NCI-H526 treated with DMSO at 0.1 percent for 48 hours (cell line): ENCODE measurements at places on chromosomes 2 and 18.

GRCh38 chr2:230258483-230258882 lies 32.9 kb downstream of the SP140 start:
- DNase-seq, result no peak

DNA sequence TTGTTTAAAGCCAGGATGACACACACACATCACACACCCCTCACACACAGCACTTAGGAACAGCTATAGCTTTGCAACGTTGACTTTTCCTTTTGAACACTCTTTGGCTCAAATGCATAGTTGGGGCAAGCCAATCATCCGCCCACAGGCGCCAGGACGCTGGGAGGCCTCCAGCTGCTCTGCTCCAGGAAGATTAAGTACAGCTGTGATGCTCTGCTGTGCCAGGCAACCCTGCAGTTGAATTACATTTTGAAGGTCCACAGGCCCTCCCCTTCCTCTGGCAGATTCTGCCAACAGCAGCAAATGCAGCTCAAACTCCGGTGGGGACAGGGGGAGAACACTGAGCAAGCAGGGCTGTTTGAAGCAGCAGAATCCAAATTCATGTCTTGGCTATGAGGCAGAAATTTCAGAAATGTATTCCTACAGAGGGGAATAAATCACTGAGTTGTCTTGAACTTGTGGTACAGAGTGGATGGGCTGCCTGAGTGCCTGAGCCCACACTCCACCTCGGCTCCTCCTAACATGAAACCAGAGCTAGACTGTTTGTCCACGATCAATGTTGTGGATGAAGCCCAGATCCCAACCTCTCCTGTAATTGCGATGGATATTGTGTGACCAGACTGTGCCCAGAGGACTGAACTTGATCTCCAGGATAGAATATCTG lies 86.5 kb upstream of the PPP1CB start:
- no peak for DNase-seq

DNA sequence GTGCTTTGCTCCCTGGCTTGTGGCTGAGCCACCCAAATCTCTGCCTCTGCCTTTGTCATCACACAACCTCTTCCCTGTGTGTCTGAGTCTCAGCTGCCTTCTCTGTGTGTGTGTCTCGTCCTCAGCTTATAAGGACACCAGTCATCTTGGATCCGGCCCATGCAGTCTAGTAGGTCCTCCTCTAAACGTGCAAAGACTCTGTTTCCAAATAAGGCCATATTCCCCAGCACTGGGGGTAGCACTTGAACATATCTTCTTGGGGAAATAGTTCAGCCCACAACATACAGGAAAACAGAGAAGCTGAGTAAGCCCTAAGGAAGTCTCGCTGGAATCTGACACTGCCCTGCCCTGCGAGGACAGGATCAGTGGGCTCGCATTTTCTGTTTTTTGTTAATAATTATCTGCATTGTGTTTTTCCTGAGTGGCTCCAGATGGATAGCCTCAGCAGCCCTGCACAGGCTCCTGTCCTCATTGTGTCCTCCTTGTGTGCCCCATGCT lies 42.1 kb downstream of the MTCL1 start:
- no peak for DNase-seq

GRCh38 chr2:83471655-83472054 lies 987.4 kb downstream of the SUCLG1 start:
- DNase-seq, result no peak

GRCh38 chr2:128345436-128346165 lies 26.9 kb upstream of the HS6ST1 start:
- no peak for DNase-seq

DNA sequence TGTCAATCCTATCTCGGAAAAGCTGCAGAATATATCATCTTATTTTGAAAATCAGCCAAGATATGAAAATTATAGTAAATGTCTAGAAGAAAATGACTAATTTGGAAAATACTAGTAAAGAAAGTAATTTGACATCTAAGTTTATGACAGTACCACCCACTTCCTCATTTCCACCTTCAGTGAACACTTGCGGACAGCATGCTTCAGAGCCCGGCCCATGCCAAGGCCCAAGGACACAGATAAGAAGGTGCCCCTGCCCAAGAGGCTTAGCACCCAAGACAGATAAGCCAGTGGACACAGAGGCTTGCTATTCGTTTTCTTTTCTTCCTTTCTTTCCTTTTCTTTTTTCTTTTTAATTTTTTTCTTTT lies 4.8 kb upstream of the KCNG2 start:
- DNase-seq, result no peak

GRCh38 chr2:259789-260331 lies 4.0 kb downstream of the SH3YL1 start:
- DNase-seq, result no peak

GRCh38 chr2:125596612-125597011 lies 1059.3 kb upstream of the GYPC start:
- DNase-seq, result no peak

- no peak for DNase-seq
Measured at GRCh38 chr2:9318461-9319337, 104.6 kb downstream of the ITGB1BP1 start.

GRCh38 chr2:236754271-236754944 lies 184.8 kb downstream of the ACKR3 start:
- no peak for DNase-seq

GRCh38 chr18:69935319-69936190 lies 12.1 kb downstream of the CD226 start:
- DNase-seq, result no peak

DNA sequence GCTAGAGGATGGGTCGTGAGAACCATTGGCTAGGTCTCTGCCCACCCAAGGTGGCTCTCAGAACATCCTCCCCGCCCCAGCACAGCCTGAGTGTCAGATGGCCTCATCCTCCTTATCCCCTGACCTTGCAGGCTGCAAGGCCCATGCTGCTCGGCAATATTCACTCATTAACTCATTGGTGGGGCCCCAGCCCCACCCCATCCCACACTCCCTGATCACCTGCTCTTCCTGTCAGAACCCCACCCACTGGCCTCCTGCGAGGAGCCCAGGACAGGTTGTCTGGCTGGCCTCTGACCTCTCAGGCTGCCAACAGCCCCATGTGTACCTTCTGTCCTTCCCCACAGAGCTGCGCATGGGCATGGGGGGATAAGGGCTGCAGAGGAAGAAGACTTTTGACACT lies 5.3 kb downstream of the ADCY3 start:
- no peak for DNase-seq

DNA sequence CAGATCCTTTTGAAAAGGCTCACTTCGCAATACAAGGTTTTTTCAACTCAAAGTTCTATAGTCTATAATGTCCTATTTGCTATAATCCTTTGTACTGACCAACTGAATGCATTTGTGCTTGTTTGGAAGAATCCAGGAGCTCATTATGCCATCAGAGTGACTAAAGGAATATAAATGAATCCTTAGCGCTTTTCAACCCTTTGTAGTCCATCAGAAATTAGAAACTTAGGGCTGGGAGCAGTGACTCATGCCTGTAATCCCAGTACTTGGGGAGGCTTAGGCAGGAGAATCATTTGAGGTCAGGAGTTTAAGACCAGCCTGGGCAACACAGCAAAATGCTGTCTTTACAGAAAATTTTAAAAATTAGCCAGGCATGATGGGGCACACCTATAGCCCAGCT lies 330.2 kb upstream of the CHAC2 start:
- no peak for DNase-seq

- no peak for DNase-seq
Measured at GRCh38 chr2:19336781-19337180, 21.6 kb downstream of the OSR1 start.

DNA sequence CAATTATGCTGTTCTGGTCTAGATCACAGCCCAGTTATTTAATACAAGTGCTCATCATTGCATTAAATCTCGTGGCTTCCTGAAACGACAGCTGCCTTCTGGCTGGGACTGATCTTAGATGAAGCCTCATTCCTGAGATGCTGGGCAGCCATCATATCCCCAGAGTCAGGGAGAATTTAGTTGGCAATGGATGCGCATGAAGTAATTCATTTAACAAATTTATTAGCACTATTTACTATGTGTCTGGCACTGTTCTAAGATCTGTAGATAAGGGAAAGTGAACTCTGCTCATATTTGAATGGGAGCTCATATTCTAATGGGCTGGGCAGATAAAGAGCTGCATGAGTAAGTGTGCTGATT lies 244.7 kb downstream of the KCNS3 start:
- peak; percentile 29 for DNase-seq

GRCh38 chr2:36513661-36514060 lies 84.3 kb downstream of the FEZ2 start:
- no peak for DNase-seq

GRCh38 chr2:43025709-43026295 lies 200.6 kb downstream of the ZFP36L2 start:
- no peak for DNase-seq

DNA sequence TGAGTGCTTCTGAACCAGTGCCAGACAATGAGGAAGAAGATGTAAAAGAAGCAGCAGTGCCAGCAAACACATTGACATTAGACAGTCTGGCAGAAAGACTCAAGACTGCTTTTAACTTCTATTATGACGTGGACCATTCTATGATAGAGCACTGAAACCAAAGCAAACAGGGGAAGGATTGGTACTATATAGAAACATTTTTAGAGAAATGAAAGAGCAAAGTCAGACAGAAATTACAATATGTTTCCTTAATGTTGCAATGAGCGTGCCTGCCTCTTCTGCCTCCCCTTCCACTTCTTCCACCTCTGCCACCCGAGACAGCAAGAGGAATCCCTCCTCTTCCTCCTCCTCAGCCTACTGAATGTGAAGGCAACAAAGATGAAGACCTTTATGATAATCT lies 39.7 kb downstream of the DHX57 start:
- no peak for DNase-seq

DNA sequence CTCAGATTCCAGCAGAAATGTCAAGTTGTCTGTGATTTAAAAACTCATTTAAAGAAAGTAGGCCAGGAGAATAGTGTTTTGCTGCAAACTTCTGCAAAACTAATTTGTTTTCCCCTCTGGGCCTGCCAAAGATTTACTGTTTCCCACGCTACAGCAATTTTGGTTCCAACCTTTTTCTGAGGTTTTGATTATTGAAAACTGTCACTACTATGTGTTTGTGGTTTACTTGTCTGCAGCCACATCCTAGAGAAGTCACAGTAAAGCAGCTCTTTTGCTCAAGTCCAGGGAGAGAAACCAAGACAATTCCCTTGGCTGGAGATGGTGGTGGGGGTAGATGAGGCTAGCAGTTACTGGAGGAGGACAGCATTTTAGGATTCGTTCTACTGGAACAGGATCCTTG lies 12.8 kb downstream of the IL1R2 start:
- DNase-seq, result no peak

DNA sequence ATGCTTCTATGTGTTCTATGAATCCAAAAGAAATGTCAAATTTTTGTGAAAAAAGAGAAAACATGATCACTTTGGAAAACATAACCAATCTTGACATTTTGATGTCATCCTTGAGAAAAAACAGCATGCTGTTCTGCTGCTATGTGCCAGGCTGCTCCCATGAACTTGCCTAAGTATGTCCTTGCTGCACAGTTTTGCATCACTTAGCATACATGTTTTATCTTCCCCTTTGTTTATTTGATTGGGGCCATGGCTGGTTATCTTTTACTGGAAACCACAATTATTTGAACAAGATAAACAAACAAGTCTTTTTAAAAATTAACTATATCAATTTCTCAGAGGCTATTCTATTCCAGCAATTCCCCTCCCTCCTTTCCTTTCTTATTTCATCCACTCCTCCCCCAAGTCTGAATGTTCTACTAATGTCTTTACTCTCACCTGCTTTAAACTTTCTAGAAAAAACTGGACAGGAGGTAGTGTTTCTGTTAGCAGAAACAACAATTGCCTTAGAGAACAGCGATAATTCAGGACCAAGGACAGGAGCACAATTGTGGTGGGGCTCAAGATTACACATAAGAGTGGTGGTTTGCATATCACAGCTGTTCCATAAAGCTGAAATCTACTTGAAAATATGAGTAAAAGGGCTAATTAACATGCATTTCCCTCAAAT lies 6.7 kb downstream of the AOX1 start:
- DNase-seq, result peak; percentile 59

- DNase-seq, result no peak
Measured at GRCh38 chr2:144048631-144049060, 471.3 kb downstream of the ZEB2 start.

DNA sequence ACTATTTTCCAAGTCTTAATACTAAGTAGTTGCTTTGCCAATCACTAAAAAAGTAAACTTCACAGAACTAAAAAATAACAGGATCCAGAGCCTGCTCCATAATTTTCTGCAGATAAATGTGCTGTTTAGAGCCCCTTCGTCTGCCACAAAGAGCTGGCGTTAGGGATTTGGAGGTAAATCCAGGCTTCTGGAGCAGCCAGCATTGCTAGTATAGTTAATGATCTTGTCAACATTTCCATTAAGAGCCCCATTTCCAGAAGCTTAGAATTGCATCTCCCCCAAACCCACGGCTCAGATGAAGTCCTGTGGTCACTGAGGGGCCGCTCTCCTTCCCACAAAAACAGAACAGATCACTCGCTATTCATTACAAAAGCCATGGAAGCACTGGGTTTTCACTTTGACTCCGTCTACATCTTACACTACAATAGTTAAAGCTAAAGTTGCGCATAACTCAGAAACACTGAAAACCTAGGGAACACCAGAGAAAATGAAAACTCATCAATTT lies 41.9 kb downstream of the ZNF516 start:
- DNase-seq, result no peak

DNA sequence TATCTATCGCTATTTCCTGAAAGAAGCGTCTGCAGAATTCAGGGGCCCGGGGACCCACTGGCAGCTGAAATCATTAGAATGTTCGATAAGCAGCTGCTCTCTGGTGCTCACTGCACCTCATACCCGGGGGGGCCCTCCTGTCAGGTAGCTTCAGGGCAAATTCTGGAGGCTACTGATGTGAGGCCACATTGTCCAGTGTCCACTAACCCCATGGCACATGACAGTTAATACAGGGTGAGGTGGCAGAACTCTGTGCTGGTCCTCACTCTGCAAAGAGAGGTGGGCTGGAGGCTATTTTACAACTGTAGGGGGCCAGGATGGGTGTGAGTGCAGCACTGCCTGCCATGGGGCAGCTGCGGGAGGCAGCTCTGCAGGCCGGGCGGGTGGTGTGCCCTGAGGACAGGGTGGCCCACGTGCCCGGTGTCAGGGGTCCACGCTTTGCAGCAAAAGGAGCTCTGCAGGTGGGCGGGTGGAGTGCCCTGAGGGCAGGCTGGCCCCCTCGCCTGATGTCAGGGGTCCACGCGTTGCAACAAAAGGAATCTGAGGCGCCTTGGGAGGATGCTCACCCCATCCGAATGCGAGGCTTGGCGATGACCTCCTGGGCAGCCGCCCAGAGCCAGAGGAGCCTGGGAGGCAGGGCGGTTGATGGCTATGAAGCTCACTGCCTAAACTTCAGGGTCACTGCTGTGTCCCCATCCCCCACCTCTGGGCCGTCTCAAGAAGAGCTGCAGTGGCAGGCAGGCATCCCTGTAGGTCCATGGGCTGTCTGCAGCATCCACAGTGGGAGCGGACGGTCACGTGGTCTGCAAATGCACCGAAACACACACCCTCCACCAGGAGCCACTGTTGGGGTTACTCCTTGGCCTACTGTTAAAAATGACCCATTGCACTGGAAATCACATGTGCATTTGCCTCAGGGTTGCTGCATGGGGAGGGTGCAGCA lies 207.0 kb upstream of the SALL3 start:
- no peak for DNase-seq

GRCh38 chr18:45783097-45784075 lies 42.1 kb upstream of the SIGLEC15 start:
- no peak for DNase-seq
